ENCODE measurements at places on chromosomes 5 and 9. TPM values are rescaled to one million over a fixed set of nuclear protein-coding genes. Genes with fewer than 3 reads are reported as not detected.

DNA sequence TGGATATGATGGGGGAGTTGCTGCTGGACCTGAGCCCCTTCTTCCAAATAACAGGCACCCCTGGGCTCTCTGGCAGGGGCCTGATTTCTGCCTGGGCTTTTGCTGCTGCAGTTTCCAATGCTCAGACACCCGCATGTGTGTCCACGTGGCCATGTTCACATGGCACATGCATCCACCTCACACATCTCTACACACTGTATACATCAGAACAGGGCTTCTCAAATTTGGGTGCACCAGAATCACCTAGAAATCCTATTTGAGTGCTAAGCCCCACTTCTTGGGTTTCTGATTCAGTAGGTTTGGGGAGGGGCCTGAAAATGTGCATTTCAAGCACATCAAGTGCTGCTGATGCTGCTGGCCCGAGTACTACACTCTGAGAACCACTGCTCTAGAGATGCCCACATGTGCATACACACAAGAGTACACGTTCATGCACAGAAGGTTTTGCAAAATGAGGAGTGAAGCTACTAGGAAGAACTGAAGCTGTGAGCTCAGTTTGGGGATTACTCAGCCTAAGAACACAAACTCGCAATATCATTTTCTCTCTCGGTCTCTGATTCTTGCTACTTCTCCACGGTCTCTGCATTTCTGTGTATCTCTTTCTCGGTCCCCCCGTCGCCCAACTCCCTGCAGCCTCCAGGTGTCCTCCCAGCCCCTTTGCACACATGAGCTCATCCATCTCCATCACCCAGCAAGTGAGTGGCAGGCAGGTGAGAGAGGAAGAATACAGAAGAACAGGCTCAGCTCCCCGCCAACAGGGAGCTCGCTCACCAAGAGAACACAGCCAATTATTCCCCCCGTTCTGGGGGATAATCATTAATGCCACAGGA, 97.0 kb downstream of the PCDH1 start:
- H3K27me3 ChIP-seq, result no peaks in the 10 kb centered on the region
- H3K4me3 ChIP-seq, result no peak overlapping the region
- H3K4me1 ChIP-seq, result no peaks in the 10 kb centered on the region
- DNase-seq, result no peak
- H3K36me3 ChIP-seq, result no peaks in the 10 kb centered on the region

DNA sequence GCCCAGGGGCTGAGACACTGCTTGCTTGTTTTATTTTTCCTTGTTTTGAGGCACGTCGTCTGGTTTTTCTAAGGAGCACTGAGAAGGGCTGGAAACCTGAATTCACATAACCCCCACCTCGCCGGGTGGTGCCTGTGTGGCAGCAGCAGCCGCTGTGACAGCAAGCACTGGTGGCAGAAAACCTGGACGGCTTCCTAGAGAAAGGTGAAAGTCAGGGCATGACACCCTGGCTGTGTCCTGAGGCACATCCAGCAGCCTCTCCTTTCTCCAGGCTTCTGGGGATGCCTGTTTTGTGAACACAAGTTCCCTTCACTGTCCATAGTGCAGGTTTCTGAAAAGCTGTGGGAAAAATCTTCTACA, 29.2 kb downstream of the MRPL36 start:
- H3K36me3 ChIP-seq, result no peaks in the 10 kb centered on the region
- no peak overlapping the region for H3K27ac ChIP-seq
- no peaks in the 10 kb centered on the region for H3K4me1 ChIP-seq
- peaks cover 21% of the 10 kb centered on the region for H3K27me3 ChIP-seq
- H3K4me3 ChIP-seq, result no peak overlapping the region
- no peak for DNase-seq

DNA sequence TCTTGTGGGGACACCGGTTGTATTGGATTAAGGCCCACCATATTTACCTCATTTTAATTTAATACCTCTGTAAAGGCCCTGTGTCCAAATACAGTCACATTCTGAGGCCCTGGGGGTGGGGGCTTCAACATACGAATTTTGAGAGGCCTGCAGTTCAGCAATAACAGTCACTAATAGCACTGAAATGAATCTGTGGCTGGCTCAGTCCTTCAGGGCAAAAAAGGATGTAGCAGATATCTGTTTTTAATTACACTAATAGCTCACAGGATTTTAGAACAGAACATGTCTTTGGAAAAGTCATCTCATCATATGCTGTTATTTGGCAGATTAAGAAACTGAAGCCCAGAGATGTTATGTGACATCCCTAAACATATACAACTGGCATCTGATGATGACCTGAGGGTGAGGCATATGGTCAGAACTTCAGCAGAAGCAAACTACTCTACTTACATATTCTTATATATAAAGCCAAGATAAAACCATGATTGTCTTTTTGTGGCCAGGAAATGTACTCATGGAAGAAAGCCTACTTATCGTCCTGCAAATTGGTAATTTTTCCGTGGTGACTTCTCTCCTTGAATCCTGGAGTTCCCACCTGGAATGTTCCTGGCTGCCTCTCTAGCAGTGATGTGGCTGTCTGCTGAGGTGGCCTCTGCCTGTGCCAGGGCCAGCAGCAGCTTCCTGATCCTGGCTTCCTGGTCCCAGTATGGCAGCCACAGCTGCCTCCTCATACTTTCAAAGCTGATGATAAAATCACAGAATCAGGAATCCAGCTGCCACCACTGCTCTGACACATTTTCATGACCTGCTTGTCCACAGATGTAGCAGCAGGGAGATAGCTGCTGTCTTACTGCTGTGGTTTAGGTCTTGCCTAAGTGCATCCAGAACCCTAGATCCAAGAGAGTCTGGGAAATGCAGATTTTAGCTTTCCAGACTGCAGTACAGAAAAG, 72.1 kb upstream of the ANKRD55 start:
- H3K4me1 ChIP-seq, result peaks cover 4% of the 10 kb centered on the region
- H3K36me3 ChIP-seq, result no peaks in the 10 kb centered on the region
- no peak overlapping the region for H3K4me3 ChIP-seq
- DNase-seq, result no peak
- H3K27ac ChIP-seq, result no peak overlapping the region

- no peak overlapping the region for H3K4me3 ChIP-seq
- H3K4me1 ChIP-seq, result no peaks in the 10 kb centered on the region
- H3K27ac ChIP-seq, result no peak overlapping the region
- H3K27me3 ChIP-seq, result no peaks in the 10 kb centered on the region
- H3K36me3 ChIP-seq, result no peaks in the 10 kb centered on the region
Measured at GRCh38 chr9:105188746-105189145, 55.7 kb upstream of the SLC44A1 start.

DNA sequence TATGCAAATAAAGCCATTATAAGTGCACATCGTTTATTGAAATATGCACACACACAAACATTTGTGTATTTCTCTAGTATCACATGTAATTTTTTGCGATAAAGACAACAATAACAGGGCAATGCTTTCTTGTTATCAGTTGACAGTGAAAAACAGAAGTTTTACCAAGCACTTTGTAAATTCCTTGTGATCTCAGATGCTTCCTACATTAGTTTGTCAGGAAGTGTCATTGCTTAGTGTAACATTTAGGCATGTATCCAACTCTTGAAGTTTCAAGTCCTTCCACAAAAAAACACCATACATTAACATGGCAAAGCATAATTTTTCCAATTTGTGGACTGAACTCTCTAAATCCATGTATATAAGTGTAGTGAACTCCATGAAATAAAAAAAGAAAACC, 46.4 kb downstream of the MOCS2 start:
- H3K4me1 ChIP-seq, result no peaks in the 10 kb centered on the region
- H3K4me3 ChIP-seq, result no peak overlapping the region
- H3K27me3 ChIP-seq, result no peaks in the 10 kb centered on the region
- H3K36me3 ChIP-seq, result peaks cover 25% of the 10 kb centered on the region
- no peak for DNase-seq
- H3K27ac ChIP-seq, result no peak overlapping the region

- H3K27me3 ChIP-seq, result no peaks in the 10 kb centered on the region
- H3K27ac ChIP-seq, result no peak overlapping the region
- no peaks in the 10 kb centered on the region for H3K36me3 ChIP-seq
Measured at GRCh38 chr9:110777196-110777875, 108.7 kb downstream of the MUSK start.

GRCh38 chr9:130955947-130956621, 17.0 kb upstream of the FIBCD1 start:
- DNase-seq, result no peak
- H3K27me3 ChIP-seq, result peaks cover 5% of the 10 kb centered on the region
- H3K36me3 ChIP-seq, result no peaks in the 10 kb centered on the region
- no peak overlapping the region for H3K4me3 ChIP-seq

The SPATA31E1 gene
- not detected for total RNA-seq

The ZNF366 gene
- 12.2 TPM for total RNA-seq

The GPRIN1 gene
- total RNA-seq, result 1.4 TPM
